GM12878 (cell line): ENCODE measurements at places on chromosomes 3 and 15.

DNA sequence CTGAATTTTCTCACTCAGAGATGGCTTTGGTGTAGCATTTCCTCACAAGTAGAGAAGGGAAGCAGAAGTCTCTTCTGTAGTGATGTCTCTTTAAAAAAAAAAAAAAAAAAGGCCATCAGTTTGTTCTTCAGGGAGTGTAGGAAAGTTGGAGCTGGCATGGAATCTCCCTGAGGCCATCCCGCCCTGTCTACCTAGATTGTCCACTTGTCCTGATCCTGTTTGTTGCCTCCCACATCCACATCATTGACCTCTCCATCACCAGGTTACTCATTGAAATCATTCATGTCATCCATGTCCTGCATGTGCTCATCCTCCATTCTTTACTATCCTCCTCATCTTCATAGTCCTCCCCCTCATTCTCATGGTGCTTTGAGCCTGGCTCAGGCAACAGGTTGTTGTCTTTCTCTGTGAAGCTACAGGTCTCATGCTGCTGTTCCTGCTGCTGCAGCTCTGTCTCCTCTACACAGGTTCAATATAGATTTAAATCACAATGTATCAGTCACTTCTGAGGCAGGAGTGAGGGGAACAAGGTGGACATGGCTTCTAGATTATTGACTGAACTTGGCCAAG lies 556.3 kb upstream of the NAALADL2 start:
- H3K27ac ChIP-seq = no peak overlapping the region
- no peak overlapping the region for H3K4me3 ChIP-seq
- H3K27me3 ChIP-seq = no peaks in the 10 kb centered on the region
- no peaks in the 10 kb centered on the region for H3K36me3 ChIP-seq
- no peak for DNase-seq

DNA sequence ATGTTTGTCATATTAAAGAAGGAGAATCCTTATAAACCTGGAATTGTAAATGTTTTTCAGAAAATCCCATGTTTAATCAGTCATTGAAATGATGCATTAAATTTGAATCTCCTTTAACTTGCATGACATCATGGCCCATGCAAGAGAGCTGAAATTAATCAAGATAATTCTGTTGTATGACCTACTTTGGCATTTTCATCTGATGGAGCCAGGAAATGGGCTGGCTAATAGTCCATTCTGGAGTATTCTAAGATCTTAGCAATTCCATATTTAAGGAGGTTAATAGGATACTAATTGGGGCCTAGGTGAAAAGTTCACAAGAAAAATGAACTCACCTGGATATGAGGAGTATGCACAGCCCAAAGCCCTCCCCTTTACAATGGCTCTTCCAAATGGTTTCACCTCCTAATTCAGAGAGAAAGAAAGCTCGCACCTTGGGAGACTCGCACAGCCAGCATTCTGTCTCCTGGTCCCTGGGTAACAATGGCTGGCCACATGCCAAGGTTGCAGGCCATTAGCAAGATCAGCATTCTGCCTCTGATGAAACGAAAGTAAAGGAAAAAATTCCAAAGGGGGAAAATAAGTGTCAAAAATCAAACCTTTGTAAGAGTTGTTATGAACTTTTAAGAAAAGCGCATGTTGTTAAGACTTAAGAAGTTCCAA lies 786.4 kb downstream of the MCTP2 start:
- no peaks in the 10 kb centered on the region for H3K4me1 ChIP-seq
- H3K36me3 ChIP-seq = no peaks in the 10 kb centered on the region
- DNase-seq = no peak
- no peak overlapping the region for H3K27ac ChIP-seq
- H3K4me3 ChIP-seq = no peak overlapping the region

GRCh38 chr3:45134758-45135521 lies 11.2 kb downstream of the CDCP1 start:
- no peak overlapping the region for H3K27ac ChIP-seq
- no peaks in the 10 kb centered on the region for H3K4me1 ChIP-seq
- no peaks in the 10 kb centered on the region for H3K36me3 ChIP-seq
- no peak overlapping the region for H3K4me3 ChIP-seq

DNA sequence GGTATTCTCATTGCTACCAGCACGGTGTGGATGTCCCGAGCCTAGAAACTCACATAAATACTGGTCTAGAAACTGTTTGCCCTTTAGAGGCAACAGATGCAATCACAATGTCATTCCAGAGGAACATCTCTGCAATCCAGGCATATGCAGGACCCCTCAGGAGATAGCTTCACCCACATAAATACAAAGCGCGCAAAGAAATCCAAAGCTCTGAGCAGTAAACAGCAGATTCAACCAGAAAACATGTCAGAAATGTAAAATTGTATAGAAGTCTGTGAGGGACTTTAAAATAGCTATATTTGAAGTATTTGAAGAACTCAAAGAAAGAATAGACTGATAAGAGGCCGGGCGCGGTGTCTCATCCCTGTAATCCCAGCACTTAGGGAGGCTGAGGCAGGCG lies 291.7 kb downstream of the FAM43A start:
- no peaks in the 10 kb centered on the region for H3K36me3 ChIP-seq
- no peaks in the 10 kb centered on the region for H3K27me3 ChIP-seq
- H3K4me3 ChIP-seq = no peak overlapping the region
- H3K27ac ChIP-seq = no peak overlapping the region

GRCh38 chr15:71802770-71803169 lies 7.6 kb upstream of the NR2E3 start:
- no peaks in the 10 kb centered on the region for H3K36me3 ChIP-seq
- H3K4me3 ChIP-seq = no peak overlapping the region
- H3K27me3 ChIP-seq = no peaks in the 10 kb centered on the region; the same call in 1 of the 2 replicates

- no peak overlapping the region for H3K27ac ChIP-seq
- H3K36me3 ChIP-seq = peaks cover 10% of the 10 kb centered on the region
- H3K4me3 ChIP-seq = no peak overlapping the region
- DNase-seq = no peak
Measured at GRCh38 chr3:171168086-171168485, 141.6 kb upstream of the SLC2A2 start.

DNA sequence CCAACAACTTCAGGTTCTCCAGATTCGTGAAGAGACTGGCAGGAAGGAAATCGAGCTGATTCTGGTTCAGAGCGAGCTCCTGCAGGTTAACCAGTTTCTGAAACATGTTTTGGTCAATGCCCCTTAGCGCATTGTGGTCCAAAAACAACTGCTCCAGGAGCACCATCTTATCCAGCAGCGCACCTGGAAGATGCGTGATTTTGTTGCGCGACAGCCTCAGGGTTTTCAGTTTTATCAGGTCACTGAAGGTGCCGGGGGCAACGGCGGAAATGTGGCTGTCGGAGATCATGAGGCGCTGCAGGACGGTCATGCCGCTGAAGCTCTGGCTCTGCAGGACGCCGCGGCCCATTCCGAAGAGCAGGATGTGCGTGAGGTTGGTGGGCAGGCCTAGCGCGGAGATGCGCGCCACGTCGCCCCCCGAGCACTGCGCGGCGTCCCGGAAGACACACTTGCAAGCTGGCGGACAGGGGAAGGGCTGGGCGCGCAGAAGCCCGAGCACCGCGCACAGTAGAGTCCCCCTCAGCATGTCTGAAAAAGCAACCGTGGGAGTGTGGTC lies 1.2 kb downstream of the GP5 start:
- no peak for DNase-seq
- no peak overlapping the region for H3K27ac ChIP-seq
- H3K4me3 ChIP-seq = no peak overlapping the region; the same call in 1 of the 2 replicates

DNA sequence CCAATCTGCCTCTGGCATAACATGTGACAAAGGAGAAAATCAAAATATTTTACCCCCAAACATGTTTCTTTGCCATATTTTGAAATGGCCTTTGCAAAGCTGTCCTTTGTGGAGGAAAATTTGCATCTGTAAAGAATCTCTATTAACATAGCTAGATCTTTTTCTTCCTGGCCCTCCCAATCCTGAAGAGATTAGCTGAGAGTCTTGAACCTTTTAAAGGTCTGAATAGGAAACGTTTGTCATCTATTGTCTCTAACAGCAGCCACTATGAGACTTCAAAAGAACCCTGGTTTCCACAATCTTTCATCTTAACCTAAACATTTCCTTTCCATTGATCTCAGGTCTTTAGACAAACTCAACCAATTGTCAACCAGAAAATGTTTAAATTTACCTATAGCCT lies 520.9 kb upstream of the TGFBR2 start:
- H3K4me1 ChIP-seq = no peaks in the 10 kb centered on the region
- no peaks in the 10 kb centered on the region for H3K27me3 ChIP-seq
